ENCODE measurements at places on chromosomes 5 and 9.

- no peak for DNase-seq
Measured at GRCh38 chr9:16133032-16133431, 580.2 kb downstream of the CCDC171 start.

DNA sequence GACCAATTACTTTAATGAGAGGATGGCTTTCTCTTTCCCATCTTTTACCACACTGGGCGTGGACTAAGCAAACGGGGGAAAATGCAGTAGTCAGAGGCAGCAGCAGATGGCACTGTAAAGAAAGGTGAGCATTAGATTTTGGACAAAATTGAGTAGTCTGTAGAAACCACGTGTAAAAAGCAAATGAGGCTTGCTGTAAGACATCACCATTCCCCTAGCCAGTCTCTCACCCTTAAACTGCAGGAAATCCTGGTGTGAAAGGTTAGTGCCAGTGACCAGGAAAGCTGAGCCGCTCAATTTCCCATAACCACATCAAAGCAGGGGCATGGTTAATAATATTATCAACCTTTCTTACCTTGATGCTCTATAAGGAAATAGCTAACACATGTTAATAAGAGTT is 31.8 kb downstream of the SPATA31C2 start:
- DNase-seq, result peak; percentile 7

- DNase-seq, result no peak
Measured at GRCh38 chr9:80501635-80502034, 929.9 kb downstream of the TLE4 start.

- DNase-seq, result no peak
Measured at GRCh38 chr5:37704406-37704805, 135.4 kb downstream of the GDNF start.

GRCh38 chr9:106916466-106917235 is 53.7 kb downstream of the ZNF462 start:
- DNase-seq, result no peak

DNA sequence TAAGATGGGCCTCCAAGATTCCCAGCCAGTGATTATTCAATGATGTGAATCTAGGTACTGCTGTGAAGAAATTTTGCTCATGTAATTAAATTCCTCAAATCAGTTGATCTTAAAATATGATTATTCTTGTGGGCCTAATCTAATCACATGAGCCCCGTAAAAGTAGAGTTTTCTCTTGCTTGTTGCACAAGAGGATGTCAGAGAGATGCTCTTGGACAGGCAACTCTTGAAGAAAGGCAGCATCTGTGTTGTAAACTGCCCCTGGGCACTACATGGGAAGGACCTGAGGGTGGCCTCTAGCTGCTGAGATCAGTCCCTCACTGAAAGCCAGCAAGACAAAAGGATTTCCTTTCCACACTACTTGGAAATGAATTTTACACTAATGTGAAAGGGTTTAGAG is 132.9 kb downstream of the TRPM3 start:
- DNase-seq, result no peak

DNA sequence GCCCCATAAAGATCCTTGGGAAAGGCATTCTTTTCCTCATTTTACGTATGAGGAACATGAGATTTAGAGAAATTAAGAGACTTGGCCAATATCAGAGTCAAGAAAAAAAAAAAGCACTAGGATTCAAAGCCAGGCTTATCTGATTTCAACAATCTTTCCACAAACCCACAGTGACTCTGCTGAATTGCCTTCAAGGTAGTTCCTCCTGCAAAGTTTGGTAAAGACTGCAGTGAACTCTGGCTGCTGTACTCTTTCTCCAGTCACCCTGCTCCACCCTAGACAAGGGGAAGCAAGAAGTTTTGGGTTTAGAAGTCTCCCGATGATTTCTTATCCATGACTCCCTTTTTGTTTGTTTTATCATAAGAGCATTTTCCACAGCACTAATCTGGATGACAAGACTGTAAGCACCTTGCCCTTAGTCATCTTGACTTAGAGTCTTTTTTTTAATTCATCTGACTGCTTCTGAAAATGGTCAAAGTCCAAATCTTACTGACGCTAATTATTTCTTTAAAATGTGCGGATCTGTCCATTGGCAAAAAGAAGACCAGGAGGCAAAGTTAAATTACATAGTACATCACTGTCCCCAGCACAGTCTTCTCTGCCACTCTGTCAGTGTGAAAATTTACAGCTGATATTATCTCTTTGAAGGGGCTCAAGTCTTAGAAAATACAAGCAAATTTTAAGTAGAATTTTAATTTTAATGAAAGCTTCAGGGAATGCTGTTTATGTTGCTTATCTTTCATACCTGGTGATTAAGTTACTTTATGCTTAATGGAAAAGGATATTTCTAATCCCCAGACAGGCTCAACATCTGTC is 180.1 kb downstream of the TTLL11 start:
- no peak for DNase-seq

- no peak for DNase-seq
Measured at GRCh38 chr5:147686421-147686820, 96.1 kb downstream of the JAKMIP2 start.

DNA sequence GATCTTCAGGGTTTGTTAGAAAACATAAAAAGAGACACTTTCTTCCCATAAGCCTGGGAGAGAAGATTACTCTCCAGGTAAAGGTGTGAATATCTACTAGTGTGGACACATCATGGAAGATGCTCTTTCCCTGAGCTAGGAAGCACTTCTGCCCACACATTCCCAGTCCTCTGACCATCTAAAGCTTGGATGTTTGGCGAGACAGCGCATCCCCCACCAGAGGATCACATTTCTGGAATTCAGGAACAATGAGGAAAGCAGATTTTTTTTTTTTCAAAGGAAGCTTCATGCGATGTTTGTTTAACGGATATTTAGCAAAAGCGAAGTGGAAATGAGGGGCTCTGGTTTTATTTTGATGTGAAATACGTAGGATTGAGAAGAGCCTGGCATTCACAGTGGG is 6.2 kb downstream of the SVEP1 start:
- no peak for DNase-seq

- no peak for DNase-seq
Measured at GRCh38 chr5:177596775-177597238, 3.1 kb upstream of the B4GALT7 start.

DNA sequence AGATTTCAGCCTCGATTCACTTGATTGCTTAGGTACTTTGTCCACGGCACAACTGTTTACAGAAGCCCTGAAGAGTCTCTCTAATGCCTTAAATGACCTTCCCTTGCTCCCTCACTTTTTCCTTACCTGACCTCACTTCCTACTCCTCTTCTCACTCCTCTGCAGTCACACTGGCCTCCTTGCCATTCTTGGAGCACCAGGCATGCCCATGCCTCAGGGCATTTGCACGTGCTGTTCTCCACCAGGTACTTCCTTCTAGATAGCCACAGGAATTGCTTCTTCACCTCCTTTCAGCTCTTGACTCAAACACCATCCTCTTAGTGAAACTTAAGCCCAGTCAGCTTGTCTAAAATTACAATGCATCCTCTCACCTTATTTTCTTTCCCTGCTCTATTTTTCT is 52.4 kb upstream of the TRAF1 start:
- no peak for DNase-seq

DNA sequence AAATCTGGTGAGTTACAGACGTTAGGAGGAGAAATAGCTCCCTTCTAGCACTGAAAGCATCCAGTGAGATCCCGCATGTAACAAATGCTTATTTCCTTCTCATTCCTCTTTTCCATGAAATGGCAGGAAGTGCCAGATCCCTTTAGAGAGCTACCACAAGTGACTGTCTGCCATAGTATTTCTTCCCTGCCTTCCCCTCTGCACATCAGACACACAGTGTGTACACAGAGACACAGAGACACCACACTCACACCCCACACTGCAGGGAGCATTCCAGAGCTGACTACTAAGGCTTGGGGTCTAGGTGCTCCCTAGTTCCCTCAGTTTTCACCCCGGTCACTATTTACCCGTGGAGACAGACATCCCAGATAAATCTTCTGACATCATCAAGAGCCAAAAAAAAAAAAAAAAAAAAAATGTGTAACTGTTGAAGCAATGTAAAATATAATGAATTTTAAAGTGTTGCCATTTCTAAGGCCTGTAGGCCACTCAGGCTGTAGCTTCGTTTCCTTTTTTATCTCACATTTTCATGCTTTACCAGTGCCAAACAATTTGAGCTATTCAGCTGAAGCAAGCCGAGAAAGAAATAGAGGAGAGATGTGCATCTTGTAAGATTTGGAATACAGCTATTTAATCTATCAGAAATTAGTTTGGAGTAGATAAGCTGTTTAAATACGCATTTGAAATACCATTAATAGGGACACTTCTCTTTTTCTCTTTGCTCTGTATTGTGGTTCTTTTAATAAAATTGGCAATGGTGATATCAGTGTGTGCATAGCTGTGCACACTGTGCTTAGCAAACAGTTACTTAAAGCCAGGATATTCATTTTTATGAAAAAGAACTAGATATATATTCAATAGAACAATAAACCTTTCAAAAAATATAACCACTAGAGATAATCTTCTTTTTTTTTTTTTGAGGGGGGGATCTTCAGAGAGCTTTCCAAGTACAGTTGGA is 405.5 kb downstream of the PDE4D start:
- DNase-seq, result no peak

GRCh38 chr9:109934857-109935215 is 154.8 kb downstream of the PALM2AKAP2 start:
- no peak for DNase-seq

DNA sequence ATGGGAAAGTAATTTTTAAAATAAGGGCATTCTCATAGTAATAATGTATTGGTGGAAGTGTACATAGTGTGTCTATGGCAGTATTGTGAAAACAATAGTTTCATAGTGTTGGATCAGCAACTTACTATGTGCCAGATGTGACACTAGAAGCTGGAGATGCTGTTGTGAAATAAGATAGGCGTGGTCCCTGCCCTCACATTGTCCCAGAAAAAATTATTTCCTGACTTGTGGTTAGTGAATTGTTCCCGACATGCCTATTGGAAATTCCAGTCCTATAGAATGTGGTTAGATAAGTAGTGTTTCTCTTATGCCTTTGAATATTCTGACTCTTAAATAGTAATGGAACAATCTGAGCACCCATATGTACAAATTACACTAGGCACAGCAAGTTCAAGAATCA is 55.3 kb upstream of the MTAP start:
- DNase-seq, result no peak

- no peak for DNase-seq
Measured at GRCh38 chr9:133456409-133456808, 3.4 kb upstream of the CACFD1 start.

GRCh38 chr9:138072161-138072842 is 194.7 kb downstream of the CACNA1B start:
- DNase-seq, result no peak

DNA sequence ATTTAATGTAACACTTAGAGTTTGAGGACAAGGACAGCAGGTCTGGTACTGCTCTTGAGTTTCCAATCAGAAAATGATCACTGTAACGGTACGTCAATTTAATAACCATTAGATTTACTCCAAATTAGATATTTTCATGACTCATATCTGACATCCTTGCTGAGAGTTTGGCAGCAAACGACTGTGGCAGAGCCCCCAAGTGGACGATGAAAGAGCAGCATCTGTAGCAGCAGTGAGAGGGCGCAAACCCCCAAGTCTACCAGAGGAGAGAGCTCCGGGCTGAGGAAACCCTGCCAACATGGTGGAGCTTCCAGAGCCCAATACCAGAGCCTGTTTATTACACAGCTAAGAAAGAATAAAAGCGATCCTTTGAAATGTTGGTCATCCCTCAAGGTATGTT is 73.2 kb upstream of the EPB41L4A start:
- no peak for DNase-seq

DNA sequence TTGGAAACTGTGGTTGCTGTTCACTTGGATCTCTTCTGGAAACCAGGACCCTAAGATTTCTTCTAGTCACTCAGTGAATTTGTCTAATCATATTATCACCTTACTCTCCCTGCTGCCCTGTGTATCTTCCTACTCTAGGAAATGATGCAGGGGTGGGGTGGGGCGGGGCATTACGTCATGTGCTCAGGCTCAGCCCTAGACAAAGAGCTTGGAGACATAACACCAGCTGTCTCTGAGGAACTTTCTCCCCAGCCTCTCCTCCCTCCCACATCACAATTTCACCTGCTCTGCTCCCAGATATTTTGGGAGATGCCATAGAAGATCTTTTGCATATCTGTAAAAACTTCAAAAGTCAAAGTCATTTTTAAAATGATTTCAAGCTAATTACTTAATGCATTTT is 470.4 kb downstream of the ZSWIM6 start:
- no peak for DNase-seq

- DNase-seq, result no peak
Measured at GRCh38 chr5:98989727-98990126, 60.9 kb upstream of the CHD1 start.

GRCh38 chr5:97888439-97888838 is 705.4 kb upstream of the RIOK2 start:
- no peak for DNase-seq

DNA sequence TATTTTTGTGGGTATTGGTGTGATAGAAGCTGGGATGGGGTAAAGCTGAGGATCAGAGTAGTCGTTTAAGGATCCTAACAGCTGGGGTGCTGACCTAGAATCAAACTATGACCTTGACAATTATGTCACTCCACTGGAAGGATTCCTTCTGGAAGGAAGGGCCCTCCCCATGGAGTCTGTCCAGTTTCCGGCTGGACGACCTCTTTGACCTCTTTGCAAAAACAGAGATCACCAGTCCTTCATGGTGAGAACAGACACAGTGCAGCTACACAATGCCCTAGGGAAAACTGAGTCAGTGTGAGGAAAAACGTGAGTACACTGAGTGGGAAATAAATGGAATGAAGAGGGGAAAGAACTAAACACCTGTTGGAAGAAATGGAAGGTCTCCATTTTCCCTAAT is 445.6 kb downstream of the MAT2B start:
- no peak for DNase-seq

- no peak for DNase-seq
Measured at GRCh38 chr9:109966643-109967368, 186.8 kb downstream of the PALM2AKAP2 start.

- no peak for DNase-seq
Measured at GRCh38 chr9:88425538-88425950, 37.3 kb downstream of the SPIN1 start.

DNA sequence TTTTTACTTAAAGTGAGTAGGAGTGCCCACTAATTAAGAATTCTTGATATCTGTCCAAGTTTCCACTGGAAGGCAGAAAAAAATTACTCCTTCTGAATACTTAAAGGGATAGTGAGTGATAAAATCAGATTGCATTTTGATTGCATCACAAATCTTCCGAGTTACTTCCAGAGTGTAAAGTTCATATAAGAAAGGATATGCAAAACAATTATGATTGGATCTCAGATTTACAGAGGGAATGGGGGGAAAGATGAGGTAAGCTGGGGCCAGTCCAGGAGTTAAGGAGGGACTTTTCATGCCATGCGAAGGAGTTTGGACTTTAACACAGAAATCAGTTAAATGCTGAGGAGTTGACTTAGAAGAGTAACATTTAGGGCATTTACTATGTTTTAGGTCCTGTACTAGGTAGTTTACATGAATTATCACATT is 9.3 kb upstream of the RNF145 start:
- no peak for DNase-seq

All from activated T-helper 1 cell treated with anti-CD3 and anti-CD28 coated beads, Interleukin-12 subunit alpha, Interleukin-12 subunit beta, Interleukin-2, Interleukin-4 antibody, amounts not matched to agents 30 ng/mL and 10 ng/mL and 1 ng/mL, durations not matched to agents 14 hours and 24 hours and 36 hours (primary cell).